Trophoblast cell (in vitro differentiated cells and primary cell): ENCODE measurements at places on chromosomes 4 and X.
A peak's percentile ranks its signal among the peaks of the same experiment; 100 is the strongest.

DNA sequence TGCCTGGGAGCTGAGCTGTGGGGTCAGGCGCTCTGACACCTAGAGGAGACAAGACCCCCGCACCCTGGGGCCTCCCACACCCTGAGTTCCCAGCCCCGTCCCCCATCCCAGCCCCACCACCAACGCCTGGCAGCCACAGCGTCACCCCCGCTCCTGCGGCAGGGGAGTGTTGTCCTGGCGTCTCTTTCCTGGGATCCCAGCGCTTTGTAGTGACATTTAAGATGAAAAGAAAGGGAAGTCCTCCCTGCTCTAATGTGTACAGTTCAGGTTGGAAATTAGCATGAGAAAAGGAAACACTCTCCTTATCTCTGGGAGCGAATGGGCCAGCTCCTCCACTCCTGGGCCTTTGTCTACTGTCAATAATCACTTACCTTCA, 112.1 kb downstream of the FAM53A start:
- DNase-seq = no peak

DNA sequence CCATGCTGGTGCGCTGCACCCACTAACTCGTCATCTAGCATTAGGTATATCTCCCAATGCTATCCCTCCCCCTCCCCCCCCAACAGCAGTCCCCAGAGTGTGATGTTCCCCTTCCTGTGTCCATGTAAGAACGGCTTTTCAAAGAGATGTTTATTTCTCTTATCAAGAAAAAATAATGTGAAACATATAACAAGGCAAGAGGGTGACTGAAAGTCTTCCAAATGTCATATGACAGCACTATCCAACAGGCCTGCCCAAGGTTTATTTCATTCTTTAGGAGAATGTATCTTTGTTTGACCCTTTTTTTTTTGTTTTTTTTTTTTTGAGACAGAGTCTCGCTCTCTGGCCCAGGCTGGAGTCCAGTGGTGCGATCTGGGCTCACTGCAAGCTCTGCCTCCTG, 29.9 kb upstream of the REPS2 start:
- DNase-seq = no peak

- DNase-seq = no peak
Observed at GRCh38 chr4:10105920-10106319, 10.7 kb downstream of the WDR1 start.

DNA sequence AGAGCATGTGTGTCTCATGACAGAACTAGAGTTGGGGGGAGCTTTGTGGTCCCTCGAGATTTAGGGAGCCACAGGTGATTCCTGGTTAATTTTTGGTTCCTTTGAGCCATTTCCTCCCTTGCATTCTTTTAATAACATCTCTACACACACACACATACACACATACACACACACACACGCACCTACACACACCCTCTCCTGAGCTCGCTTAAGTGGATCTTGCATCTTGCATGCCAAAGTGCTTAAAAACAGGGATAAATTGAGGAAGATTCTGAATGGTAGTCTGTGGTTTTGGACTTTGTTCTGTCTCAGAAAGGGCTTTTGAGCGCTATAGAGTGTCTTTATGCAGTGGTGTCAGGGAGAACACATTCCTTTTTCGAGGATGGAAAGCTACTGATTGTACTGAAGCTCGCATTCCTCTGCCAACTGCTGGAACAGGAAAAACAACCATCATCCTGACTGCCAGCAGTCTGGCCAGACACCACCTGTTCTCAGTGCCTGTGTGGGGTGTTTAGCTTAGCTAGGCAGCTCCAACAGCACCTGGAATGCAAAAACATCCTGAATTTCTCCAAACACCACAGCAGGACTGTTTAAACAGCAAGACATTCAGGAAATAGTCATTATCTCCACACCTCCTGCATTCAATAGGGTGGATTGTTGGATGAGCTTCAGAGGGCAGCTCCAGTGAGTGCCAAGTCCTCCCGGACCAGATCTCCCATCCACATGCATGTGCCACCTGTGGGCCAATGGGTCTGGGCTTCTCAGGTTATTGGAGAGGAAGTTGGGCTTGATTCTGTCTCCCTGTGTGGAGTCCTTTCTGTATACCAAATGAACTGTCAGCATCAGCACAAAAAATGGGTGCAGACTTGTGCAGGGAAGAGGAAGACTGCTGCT, 21.9 kb upstream of the IGFBP7 start:
- peak; percentile 76 for DNase-seq

- peak; percentile 53 for DNase-seq
Observed at GRCh38 chr4:89836897-89837384, at the start of gene SNCA. TSS of gene SNCA (minus strand) at chr4:89837161. CDS start at chr4:89835667, 1,494 bp downstream.

- no peak for DNase-seq
Observed at GRCh38 chr4:25878676-25879075, 15.9 kb upstream of the SEL1L3 start.

- DNase-seq = peak; percentile 90
Observed at GRCh38 chr4:140926672-140927071, 170.5 kb upstream of the TBC1D9 start.

GRCh38 chrX:68838571-68838910, 9.7 kb downstream of the EFNB1 start:
- DNase-seq = no peak

- DNase-seq = no peak
Observed at GRCh38 chr4:95388911-95389310, 159.9 kb downstream of the UNC5C start.

- peak; percentile 4 for DNase-seq
Observed at GRCh38 chr4:142535009-142535408, 311.1 kb downstream of the INPP4B start.

- no peak for DNase-seq
Observed at GRCh38 chrX:23451266-23451665, 116.6 kb downstream of the PTCHD1 start.

GRCh38 chrX:139483699-139484098, 46.8 kb upstream of the F9 start:
- no peak for DNase-seq

GRCh38 chr4:185546335-185546734, 11.0 kb upstream of the PDLIM3 start:
- DNase-seq = no peak

DNA sequence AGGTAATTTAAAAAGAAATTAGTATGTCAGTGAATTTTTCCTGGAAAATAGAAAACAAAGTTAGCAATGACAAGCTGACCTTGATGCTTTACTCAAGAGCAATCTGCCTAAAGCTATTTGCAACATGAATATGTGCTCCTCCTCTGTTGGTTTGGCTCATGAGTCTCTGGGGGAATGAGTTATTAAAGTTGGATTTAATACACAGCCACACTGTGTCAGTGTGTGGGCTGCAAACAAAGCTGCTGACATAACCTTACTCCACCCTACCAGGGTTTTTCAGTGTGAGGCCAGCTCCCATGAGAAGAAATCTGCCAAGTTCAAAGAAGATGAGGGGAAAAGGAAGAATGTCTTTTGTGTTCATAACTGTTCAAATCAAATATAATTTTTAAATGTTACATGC, 280.5 kb downstream of the TLL1 start:
- DNase-seq = no peak

DNA sequence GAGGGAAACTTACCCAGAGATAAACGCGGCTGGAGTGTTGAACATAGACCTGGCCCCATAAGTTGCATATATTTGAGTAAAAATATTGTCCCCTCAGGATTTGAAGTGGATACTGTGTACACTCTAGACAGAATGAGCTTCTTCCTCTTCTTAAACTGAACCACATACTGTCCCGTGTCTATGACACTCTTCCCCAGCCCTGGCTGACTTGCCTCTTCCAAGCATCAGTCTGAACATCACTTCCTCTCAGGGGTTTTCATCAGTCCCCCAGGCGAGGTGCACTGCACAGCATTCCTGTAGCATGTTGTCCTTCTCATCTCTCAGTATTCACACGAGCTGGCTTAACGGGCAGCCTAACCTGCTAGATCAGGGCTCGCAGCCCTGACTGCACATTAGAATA, 80.5 kb upstream of the TMEM150C start:
- DNase-seq = peak; percentile 7

- DNase-seq = no peak
Observed at GRCh38 chr4:75736862-75737261, 12.5 kb downstream of the USO1 start.

GRCh38 chr4:106149911-106150310, 166.1 kb downstream of the TBCK start:
- DNase-seq = no peak

DNA sequence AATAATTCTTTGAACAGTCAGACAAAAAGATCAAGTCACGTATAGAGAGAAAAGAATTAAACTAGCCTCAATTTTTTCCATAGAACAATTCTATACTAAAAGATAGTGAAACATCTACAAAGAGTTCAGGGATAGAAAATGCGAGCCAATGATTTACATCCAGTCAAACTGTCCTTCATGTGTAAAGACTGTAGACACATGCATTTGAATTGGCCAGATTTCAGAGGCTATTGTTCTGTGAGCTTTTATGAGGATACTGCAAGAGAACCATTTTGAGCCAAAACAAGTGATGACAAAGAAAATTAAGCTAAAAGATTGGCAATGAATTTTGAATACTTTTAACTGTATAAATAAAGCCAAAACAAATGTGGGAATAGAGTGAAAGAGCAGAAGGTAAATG, 1230.3 kb downstream of the RPA4 start:
- DNase-seq = no peak

DNA sequence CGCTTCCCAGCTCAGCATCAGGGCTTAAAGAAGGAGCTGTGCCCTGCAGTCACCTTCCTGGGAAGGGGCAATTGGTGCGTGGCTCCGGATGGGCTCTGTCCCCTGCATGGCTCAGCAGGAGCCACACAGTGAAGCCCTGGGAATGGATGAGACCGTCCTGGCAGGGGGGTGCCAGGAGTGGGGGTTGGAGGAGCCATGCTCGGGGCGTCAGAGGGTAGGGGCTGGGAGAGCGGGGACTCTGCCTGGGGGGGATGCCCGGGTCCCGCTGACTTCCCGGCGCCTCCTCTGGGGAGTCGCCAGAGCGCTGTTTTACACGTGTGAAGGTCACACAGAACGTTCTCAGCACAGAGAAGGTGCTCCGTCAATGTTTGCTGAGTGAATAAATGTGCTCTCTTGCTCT, 184.1 kb downstream of the AFAP1 start:
- no peak for DNase-seq

DNA sequence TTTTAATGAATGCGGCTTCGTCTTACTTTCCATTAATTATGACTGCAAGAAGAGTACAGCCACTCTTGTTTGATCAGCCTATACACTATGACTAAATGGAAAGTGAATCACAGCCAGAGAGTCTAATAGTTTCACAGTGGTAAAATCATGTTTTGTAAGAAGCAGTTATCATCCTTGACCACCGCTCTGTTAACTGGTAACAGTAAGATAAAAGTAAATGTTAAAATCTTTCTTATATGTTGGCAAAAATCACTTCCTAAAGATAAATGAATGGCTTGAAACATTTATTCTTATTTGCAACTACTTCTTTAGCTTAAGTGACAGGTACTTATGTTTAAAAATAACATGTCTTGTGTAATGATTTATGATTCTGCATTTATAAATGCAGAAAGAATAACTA, 13.2 kb downstream of the GALNT7 start:
- DNase-seq = no peak

- DNase-seq = no peak
Observed at GRCh38 chr4:3307891-3308575, 15.2 kb downstream of the RGS12 start.
